Activated CD8-positive, alpha-beta memory T cell treated with anti-CD3 and anti-CD28 coated beads, Interleukin-2, amount 50 U/mL, for 48 hours (primary cell): ENCODE measurements at places on chromosomes 6 and 20.

DNA sequence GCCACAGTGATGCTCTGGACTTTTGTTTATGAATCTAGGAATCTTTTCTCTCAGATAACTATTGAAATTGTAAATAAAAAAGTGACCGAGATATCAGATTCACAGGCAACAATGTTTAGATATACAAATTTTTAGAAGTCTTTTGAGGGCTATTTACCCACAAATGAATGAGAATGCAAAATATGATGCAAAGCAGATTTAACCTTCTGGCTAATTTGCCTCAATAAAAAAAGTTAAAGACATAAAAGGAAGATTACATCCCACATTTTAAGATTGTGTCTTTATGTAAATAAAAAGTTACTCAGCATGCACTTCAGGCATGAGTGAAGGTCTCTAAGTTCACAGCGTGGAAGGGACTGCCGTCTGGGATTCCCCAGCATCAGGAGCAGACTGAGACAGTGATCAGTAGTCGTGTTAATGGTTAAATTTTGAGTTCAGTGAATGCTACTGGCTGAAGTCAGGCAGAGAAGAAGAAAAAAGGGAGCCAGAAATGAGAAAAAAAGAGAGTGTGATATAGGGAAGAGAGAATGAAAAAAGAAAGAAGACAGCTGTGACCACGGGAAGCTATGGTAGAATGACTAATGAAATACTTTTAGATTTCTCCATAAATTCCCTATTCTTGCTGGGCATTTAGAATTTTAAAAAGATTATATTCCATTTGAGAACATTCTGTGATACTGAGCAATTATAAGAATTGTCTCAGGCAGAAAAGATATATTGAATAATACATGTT, 93.6 kb downstream of the MYB start:
- DNase-seq: no peak

DNA sequence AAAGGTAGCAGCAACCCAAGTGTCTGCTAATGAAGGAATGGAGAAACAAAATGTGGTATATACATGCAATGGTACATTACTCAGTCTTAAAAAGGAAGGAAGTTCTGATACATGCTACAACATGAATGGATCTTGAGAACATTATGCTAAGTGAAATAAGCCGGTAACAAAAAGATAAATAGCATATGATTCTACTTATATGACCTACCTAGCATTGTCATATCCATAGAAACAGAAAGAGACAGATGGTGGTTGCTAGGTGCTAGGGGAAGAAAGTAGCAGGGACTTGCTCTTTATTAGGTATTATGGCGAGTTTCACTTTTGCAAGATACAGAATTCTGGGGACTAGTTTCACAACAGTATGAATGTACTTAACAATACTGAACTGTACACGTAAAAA, 46.6 kb downstream of the UBR2 start:
- no peak for DNase-seq

DNA sequence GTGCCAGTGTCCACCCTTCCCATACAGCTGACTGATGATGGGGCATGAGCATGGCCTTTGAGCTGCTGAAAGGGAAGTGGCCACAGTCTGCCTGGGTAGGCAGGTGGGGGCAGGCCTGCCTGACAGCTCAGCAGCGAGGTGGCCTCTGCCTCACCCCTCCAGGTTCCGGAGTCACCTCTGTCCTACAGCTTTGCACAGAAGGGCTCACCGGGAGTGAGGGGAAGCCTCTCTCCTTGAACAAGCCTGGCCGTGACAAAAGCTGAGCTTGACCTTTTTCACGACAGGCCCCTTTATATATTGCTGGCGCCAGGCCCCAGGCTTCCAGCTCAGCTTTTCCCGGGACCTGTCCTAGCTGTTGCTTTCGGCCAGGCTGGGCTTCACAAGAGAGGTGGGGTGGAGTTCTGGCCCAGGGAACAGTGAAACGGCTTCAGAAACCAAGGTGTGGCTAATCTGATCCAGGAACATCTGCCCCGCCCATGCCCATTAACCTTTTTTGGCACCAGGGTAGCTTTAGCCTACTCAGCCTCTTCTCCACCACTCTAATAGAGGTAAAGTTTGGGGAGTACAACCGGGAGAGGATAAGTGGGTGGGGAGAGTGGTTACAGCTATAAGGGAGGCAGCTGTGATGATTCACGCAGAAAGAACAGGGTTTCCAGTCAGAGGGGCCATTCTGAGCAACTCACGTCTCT, 42.9 kb downstream of the C6orf132 start:
- peak; percentile 73 for DNase-seq

DNA sequence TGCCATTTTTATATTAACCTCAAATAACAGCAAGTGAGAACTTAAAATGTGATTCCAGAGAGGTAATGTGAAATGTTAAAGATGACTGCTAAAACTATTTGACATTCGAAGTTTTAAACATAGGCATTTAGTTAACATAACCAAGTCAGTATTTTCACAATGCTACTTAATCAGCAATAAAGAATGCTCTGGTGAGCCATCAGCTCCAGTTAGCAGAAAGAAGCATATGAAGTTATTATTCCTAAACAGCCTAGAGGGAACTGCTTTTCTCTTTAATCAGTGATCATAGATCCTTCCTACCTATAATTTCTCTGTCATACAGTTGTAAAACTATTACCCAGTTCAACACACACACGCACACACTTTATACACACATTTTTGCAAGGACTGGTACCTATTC, 60.1 kb downstream of the MMS22L start:
- no peak for DNase-seq

DNA sequence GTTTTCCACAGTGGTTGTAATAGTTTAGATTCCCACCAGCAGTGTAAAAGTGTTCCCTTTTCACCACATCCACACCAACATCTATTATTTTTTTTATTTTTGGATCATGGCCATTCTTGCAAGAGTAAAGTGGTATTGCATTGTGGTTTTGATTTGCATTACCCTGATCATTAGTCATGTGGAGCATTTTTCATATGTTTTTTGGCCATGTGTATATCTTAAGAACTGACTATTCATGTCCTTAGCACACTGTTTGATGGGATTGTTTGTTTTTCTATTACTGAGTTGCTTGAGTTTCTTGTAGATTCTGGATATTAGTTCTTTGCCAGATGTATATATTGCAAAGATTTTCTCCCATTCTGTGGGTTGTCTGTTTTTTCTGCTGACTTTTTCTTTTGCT, 820.1 kb downstream of the TENT5A start:
- DNase-seq: no peak

DNA sequence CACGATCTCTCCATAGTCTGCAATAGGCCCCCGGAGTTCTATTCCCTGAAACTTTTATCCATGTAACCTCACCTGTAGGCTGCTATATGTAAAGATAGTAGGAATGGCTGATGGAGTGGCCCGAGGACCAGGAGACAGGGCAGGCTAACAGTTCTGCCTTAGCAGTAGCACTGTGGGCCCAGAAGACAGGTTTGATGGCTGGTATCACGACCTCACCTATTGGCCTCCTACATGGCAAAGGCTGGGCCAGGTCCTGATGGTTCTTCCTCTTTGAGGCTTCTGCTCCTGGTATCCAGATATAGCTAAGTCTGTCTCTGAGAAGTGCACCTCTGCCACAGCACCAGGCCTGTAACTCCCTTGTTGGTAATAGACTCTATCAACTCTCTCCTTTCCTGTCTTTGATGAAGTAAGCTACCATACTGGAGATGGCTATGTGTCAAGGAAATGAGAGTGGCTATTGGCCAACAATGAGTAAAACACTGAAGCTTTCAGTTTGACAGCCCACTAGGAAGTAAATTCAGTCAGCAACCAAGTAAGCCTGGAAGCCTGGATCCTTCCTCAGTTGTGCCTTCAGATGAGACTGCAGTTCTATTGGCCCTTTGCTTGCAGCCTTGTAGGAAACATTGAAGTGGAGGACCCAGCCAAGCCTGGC, 5.7 kb downstream of the SPEF1 start:
- no peak for DNase-seq

- DNase-seq: no peak
Observed at GRCh38 chr6:84459401-84459800, 232.0 kb upstream of the CEP162 start.

DNA sequence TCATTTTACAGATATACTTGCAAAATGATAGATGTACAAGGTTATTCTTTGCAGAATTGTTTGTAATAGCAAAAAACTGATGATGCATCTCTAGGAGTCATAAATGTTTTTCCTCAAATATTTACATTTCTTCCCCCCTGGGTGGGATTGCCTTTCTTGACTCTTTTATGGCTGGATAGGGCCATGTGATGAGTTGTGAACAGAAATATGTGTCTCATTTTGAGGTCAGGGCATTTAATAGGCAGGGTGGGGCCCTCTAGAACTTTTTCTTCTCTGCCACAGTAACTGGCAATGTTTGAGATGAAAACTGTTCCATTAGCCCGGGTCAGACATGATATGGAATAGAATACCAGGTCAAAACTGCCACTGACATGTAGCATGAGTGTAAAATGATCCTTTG, 159.5 kb upstream of the SYNCRIP start:
- DNase-seq: no peak

DNA sequence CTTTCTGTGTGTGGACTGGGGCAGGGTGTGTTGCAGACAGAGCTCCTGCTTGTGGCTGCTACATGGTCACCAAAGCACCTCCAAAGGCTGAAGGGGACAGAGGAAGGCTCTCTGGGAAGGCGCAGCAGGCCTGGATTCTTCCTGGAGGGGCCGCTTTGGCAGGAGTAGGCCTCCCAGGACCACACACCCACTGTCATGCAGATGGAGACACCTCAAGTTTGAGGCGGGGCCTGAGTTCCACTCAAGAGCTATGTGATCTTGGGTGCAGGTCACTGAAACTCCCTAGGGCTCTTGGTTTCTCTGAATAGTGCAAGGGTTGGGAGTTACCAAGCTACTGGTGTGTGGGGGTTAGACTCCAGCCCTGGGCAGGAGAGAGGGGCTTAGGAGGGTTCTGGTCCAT, 27.9 kb downstream of the EFCAB8 start:
- no peak for DNase-seq

DNA sequence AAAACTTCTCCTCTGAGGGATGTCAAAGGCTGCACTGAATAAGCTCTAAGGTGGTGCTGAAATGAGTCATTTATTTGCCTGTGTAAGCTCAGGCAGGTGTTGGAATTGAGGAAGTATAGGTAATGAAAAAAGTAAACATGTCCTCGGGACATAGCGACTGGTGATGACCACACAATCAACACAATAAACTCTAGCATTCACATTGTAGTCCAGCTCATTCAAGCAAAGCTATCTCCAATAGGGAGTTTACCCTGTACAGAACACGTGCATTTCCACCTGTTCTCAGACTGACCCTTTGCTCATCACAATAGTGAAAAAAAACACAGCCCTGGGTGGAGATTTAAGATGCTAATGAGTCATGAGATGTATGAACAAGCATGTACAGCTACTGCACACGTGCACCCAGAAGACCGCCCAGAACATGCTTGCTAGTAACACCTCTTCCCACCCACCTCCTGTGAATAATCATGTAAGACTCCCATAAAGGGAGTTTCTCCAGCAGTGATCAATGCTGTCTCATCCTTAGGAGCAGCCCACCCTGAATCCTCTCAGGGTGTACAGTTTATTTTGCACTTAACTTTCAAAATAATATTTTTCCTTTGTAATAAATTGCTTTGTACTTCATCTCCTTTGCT, 33.0 kb upstream of the POU5F1 start:
- DNase-seq: peak; percentile 64

DNA sequence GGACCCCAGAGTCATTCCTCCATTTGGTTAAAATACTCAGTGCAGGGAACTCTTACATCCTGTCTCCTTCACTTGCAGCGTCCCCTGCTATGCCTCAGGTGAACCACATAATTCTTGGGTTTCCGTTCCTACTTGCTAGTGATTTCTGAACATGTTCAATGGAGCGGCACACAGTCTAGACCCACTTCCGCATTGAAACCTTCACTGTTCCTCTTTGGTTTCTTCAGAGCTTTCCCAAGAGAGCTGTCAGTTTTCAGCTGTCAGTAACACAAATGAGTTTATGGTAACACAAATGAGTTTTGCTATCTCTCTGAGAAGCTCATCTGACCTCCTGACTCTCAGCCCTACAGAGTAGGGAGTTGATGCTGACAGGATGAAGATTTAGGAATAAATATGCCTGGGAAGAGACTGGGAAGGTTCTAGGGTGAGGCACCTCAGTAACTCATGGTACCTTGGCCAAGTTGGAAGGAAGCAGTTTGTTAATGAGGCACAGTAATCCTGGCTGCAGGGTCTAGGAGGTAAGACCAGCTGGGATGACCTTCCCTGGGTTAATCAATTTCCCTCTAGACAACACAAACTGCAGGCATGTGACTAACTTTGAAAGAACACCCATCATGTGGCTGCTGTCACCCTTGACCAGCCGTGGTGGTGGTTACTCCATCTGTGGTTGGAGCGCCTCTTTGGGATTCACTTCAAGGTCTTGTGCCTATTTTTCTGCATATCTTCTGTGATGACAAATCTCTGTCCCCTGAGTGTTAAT, 5.4 kb downstream of the SYS1 start:
- peak; percentile 47 for DNase-seq

GRCh38 chr20:63431944-63432343, 40.5 kb downstream of the KCNQ2 start:
- no peak for DNase-seq

DNA sequence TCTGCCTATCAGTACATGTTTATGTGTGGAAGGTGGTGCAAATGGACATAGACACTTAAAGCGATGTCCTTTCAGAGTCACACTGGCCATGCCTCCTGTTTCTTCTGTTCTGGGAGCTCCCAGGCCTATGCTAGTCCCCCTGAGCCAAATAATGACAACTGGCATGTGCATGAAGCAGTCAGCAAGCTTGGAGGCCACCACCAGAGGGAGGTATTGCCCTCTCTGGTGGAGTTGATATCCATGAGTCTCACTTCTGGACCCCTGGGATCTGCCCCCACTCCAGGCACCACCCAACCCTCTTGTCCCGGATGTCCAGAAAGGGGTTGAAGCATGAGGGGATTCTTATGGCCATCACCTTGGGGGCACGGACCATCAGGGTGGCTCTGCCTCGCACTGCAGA, 172.2 kb downstream of the AIG1 start:
- DNase-seq: peak; percentile 59

DNA sequence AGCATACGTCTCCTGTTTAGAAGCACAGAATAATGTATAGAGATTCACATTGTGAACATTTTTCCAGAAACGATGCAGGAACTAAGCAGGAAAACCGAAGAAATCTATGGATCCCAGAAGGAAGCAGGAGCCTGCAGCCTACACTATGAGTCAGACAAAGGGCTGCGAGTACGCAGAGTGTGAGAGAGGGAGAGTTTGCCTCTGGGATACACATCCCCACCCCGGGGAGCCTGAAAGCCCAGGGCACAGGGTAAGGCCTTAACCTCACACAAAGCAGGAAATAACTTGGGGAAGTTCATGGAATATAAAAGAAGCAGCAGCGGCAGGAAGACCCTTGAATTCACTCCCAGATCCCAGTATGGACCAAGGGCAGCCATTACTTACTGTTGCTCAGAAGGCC, 842.1 kb upstream of the MANEA start:
- no peak for DNase-seq

GRCh38 chr6:119090256-119090655, 11.8 kb upstream of the FAM184A start:
- DNase-seq: no peak

- peak; percentile 67 for DNase-seq
Observed at GRCh38 chr6:138588805-138589434, 89.6 kb upstream of the NHSL1 start.

GRCh38 chr20:889106-889505, 27.0 kb downstream of the ANGPT4 start:
- no peak for DNase-seq

- peak; percentile 8 for DNase-seq
Observed at GRCh38 chr20:17500826-17501225, 30.4 kb downstream of the BFSP1 start.
